Subcutaneous preadipocyte (primary cell): ENCODE measurements at places on chromosomes 2 and 18. TPM values are rescaled to one million over a fixed set of nuclear protein-coding genes. Genes with fewer than 3 reads are reported as not detected.

Gene MAP3K19
- not detected in 2 replicates for total RNA-seq

Gene TMEM17
- 1.1 and 1.2 TPM in 2 replicates for total RNA-seq

Gene RNF25
- total RNA-seq = 29.8 and 39.3 TPM in 2 replicates

Gene HOXD12
- not detected in 2 replicates for total RNA-seq

Gene OR6B2
- not detected in 2 replicates for total RNA-seq

Gene FOXI3
- not detected in 2 replicates for total RNA-seq

Gene DLX1
- total RNA-seq = under 0.01 and 0.39 TPM in 2 replicates

Gene IL36G
- not detected in 2 replicates for total RNA-seq

Gene ABCB11
- total RNA-seq = not detected in 2 replicates

Gene GPR75
- total RNA-seq = 1.8 and 4.1 TPM in 2 replicates

Gene L3MBTL4
- 0.20 and 0.37 TPM in 2 replicates for total RNA-seq

Gene PUS10
- 6.2 and 8.2 TPM in 2 replicates for total RNA-seq

Gene ZBTB7C
- under 0.01 TPM in 2 replicates for total RNA-seq

Gene ACVR1C
- total RNA-seq = under 0.01 TPM in 1 of 2 replicates, not detected in the other

Gene GCG
- total RNA-seq = not detected in 2 replicates

Gene ABHD1
- under 0.01 TPM in 1 of 2 replicates, not detected in the other for total RNA-seq

Gene FSHR
- not detected in 2 replicates for total RNA-seq

Gene SLC9A2
- total RNA-seq = under 0.01 TPM in 2 replicates

Gene SOCS6
- total RNA-seq = 26.1 and 50.6 TPM in 2 replicates

Gene C2orf15
- total RNA-seq = not detected in 2 replicates

Gene CPO
- under 0.01 and 0.20 TPM in 2 replicates for total RNA-seq

Gene MAL
- total RNA-seq = not detected in 2 replicates

Gene COL3A1
- 1,186 and 1,584 TPM in 2 replicates for total RNA-seq

Gene HJURP
- 15.1 and 34.6 TPM in 2 replicates for total RNA-seq

Gene BMPR2
- 14.7 and 16.6 TPM in 2 replicates for total RNA-seq

Gene CGREF1
- 7.2 and 14.3 TPM in 2 replicates for total RNA-seq

Gene MLPH
- 22.4 and 49.5 TPM in 2 replicates for total RNA-seq

Gene GGCX
- total RNA-seq = 24.6 and 38.5 TPM in 2 replicates

Gene LRATD1
- total RNA-seq = 0.37 and 1.2 TPM in 2 replicates

Gene CRYGD
- total RNA-seq = not detected in 2 replicates

Gene PSMA8
- not detected in 2 replicates for total RNA-seq

Gene MAPK4
- not detected in 2 replicates for total RNA-seq

Gene CHMP1B
- total RNA-seq = 27.0 and 33.1 TPM in 2 replicates

Gene RNU2-63P
- total RNA-seq = under 0.01 and 275 TPM in 2 replicates

Gene CCDC178
- total RNA-seq = not detected in 2 replicates

Gene BAZ2B
- total RNA-seq = 27.6 and 28.9 TPM in 2 replicates

Gene LYPD1
- 0.59 TPM in 1 of 2 replicates, not detected in the other for total RNA-seq

Gene LYG1
- under 0.01 and 0.20 TPM in 2 replicates for total RNA-seq

Gene LCT
- total RNA-seq = 0.20 TPM in 1 of 2 replicates, not detected in the other

Gene WIPF1
- total RNA-seq = 17.2 and 23.9 TPM in 2 replicates

Gene TUBB8B
- not detected in 2 replicates for total RNA-seq

Gene UCN
- 0.59 and 0.73 TPM in 2 replicates for total RNA-seq

Gene SMARCAL1
- total RNA-seq = 9.6 and 17.6 TPM in 2 replicates

Gene ZSWIM2
- not detected in 2 replicates for total RNA-seq

Gene RTP5
- total RNA-seq = not detected in 2 replicates

Gene SLC11A1
- under 0.01 and 0.20 TPM in 2 replicates for total RNA-seq

Gene ST8SIA5
- under 0.01 and 0.20 TPM in 2 replicates for total RNA-seq

Gene LBX2
- 3.3 and 3.9 TPM in 2 replicates for total RNA-seq

Gene RNF152
- total RNA-seq = 0.37 and 1.2 TPM in 2 replicates

Gene MPPE1
- total RNA-seq = 18.7 and 19.0 TPM in 2 replicates

Gene TRPM8
- 0.20 and 0.73 TPM in 2 replicates for total RNA-seq

Gene IL1RL2
- total RNA-seq = 2.0 and 2.2 TPM in 2 replicates

Gene CD207
- total RNA-seq = not detected in 2 replicates

Gene KIAA2012
- total RNA-seq = not detected in 2 replicates

Gene EGR4
- not detected in 2 replicates for total RNA-seq

Gene OTOF
- under 0.01 and 0.39 TPM in 2 replicates for total RNA-seq

Gene GAREM2
- 0.78 and 1.5 TPM in 2 replicates for total RNA-seq

Gene ERBB4
- under 0.01 TPM in 1 of 2 replicates, not detected in the other for total RNA-seq

Gene MEP1B
- total RNA-seq = not detected in 2 replicates
